ENCODE measurements at places on chromosomes 12 and 14. TPM values are rescaled to one million over a fixed set of nuclear protein-coding genes. Genes with fewer than 3 reads are reported as not detected.

Gene TEAD4
- 30.3 TPM for total RNA-seq

Gene SENP1
- total RNA-seq, result 15.1 TPM

Gene COPS7A
- total RNA-seq, result 30.8 TPM

Gene OTUB2
- 1.0 TPM for total RNA-seq

Gene BMP4
- 5.2 TPM for total RNA-seq

Gene DBX2
- total RNA-seq, result under 0.01 TPM

Gene ITPK1
- total RNA-seq, result 4.7 TPM

Gene POTEM
- total RNA-seq, result not detected

Gene TAS2R31
- total RNA-seq, result 8.9 TPM

Gene NTF3
- total RNA-seq, result 2.6 TPM

Gene PROX2
- total RNA-seq, result not detected
